ENCODE measurements at places on chromosomes 4 and X. TPM values are rescaled to one million over a fixed set of nuclear protein-coding genes. Genes with fewer than 3 reads are reported as not detected.

DNA sequence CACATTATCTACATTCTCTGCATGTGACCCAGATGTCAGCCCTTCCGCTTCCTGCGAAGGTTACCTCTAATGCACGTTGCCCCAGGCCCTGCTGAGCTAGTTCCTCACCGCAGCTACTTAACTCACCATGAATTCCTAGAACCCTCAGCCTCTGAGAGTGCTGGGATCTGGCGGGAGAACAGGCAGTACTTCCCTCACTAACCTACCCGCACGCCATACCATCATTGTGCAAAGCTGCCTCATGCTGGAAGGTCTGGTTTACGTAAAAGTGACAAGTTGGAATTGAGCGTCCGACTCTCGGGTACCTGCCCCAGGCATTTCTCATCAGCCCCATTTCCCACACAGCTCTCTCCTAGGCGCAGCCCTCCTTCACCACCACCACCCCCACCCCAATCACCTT lies 6.3 kb downstream of the SLC25A4 start:
- DNase-seq: no peak

- DNase-seq: no peak
Measured at GRCh38 chr4:145446184-145446583, 35.5 kb upstream of the SMAD1 start.

The TRIM75 gene
- not detected for total RNA-seq

The PGM2 gene
- 7.1 TPM for total RNA-seq

- peak; percentile 50 for DNase-seq
Measured at GRCh38 chr4:2045518-2045951, 13.6 kb upstream of the NAT8L start.

The SH3RF1 gene
- total RNA-seq: 27.6 TPM

The KIT gene
- not detected for total RNA-seq

GRCh38 chr4:7207628-7208231 lies 15.4 kb downstream of the SORCS2 start:
- no peak for DNase-seq

DNA sequence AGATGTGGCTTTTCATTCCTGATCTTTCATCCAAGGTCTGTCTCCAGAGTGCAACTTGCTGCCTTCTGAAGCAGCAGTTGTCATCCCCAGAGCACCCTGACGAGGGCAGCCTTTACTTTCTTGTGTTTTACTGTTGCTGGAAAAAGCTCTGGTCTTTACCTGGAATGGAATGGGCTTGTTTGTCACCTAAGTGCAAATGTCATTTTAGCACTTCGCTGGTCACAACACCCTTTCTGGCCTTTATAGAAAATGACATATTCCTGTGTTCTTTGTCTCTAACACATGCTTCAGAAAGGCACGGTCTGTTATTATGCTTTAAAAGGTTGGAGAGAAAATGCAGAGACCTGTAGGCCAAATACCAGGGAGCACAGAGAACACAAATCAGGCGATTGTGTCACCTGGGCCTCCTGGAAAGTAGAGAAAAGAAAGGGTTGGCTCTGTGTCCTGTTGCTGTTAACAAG lies 332.7 kb upstream of the IGFBP7 start:
- DNase-seq: no peak

- no peak for DNase-seq
Measured at GRCh38 chrX:21912220-21912619, 28.3 kb upstream of the SMS start.

The PPP1R2C gene
- not detected for total RNA-seq

DNA sequence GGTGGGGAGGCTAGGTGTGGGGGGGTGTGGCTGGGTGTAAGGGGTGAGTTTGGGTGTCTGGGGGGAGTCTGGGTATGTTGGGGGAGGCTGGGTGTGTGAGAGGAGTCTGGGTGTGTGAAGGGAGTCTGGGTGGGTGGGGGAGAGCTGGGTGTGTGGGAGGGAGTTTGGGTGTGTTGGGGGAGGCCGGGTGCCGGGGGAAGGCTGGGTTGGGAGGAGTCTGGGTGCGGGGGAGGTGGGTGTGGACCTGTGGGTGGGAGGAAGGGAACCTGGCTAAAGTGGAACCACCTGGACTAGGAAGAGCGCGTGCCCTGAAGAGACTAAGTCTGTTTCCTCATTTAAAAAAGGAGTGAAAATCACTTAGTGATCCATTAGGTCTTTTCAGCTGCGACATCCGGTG lies 18.3 kb downstream of the SPON2 start:
- no peak for DNase-seq

DNA sequence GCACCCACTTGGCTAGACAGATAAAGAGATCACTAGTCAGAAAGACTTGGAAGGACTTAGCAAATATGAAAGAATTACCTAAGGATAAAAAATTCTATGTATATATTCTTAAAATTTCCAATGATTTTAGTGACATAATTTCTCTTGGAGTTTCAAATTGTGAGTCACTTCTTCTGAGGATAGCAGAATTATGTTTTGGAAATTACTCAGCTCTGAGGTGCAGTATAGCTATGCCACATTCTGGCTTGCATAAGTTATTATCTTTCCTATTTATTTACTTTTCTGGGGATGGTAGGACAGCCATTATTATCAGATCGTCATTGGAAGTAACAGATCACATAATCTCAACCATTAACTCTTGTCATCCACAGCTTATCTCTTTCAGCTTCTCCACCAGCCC lies 853.5 kb downstream of the TRIML1 start:
- no peak for DNase-seq

- DNase-seq: no peak
Measured at GRCh38 chr4:139985401-139985800, 168.6 kb downstream of the MAML3 start.

The FRMD7 gene
- not detected for total RNA-seq

DNA sequence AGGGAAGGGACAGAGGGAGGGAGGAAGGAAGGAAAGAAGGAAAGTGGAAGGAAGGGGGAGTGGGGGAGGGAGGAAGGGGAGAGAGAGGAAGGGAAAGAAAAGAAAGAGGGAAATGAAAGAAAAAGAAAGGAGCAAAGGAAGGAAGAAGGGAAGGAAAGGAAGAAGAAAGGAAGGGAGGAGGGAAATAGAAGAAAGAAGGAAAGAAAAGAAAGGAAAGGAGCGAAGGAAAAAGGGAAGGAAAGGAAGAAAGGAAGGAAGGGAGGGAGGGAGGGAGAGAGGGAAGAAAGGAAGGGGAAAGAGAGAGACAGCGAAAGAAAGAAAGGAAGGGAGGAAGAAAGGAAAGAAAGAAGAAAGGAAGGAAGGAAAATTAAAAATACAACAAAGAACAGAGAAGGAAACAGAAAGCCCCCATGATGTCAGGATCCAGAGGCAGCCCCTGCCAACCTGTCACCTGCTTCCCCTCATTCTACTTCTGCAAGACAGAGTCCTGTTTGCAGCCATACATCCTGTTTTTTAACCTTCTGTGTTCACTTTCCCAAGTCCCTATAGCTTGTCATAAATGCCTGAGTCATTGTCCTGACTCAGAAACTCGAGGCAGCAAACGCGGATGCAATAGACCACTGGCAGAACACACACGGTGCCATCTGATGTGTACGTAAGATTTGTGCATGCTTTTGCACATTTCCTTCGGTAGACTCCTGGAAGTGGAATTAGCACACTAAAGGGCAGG lies 77.0 kb upstream of the C4orf50 start:
- no peak for DNase-seq

- DNase-seq: no peak
Measured at GRCh38 chr4:83221897-83222441, 62.6 kb downstream of the COQ2 start.

- DNase-seq: no peak
Measured at GRCh38 chrX:13990126-13990800, 39.4 kb downstream of the GEMIN8 start.

DNA sequence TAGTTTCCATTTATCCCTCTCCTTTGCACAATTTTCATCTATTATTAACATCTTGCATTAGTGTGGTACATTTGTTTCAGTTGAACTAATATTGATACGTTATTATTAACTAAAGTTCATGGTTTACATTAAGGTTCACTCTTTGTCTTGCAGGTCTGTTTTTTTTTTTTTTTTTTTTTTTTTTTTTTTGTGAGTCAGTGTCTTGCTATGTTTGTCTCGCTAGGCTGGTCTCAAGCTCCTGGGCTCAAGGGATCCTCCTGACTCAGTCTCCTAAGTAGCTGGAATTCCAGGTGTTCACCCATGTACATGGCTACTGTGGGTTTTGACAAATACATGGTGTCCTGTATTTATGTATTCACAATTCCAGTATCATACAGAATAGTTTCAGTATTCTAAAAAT lies 6.8 kb downstream of the TBC1D19 start:
- no peak for DNase-seq

GRCh38 chr4:62256479-62256878 lies 1056.4 kb downstream of the ADGRL3 start:
- DNase-seq: no peak

GRCh38 chr4:175772170-175772705 lies 39.8 kb downstream of the GPM6A start:
- DNase-seq: no peak

- no peak for DNase-seq
Measured at GRCh38 chr4:173076903-173077634, 91.5 kb upstream of the GALNT7 start.

The RAB33A gene
- 0.32 TPM for total RNA-seq

- DNase-seq: no peak
Measured at GRCh38 chrX:40273356-40274050, 175.7 kb upstream of the BCOR start.

DNA sequence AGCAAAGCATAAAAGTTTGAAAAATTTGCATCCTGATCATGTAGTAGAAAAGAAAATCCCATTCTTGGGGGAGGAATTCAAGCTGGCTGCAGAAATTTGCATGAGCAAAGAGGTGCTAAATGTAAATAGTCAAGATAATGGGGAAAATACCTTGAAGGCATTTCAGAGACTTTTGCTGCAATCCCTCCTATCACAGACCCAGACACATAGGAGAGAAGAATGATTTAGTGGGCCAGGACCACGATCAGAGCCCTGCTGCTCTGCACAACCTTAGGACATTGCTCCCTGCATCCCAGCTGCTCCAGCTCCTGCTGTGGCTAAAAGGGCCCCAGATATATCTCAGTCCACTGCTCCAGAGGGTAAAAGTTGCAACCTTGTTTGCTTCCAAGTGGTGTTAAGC lies 1439.7 kb upstream of the AGA start:
- no peak for DNase-seq

GRCh38 chrX:39442332-39442731 lies 641.1 kb downstream of the MID1IP1 start:
- no peak for DNase-seq

The CSAG2 gene
- not detected for total RNA-seq

The SMIM31 gene
- not detected for total RNA-seq

DNA sequence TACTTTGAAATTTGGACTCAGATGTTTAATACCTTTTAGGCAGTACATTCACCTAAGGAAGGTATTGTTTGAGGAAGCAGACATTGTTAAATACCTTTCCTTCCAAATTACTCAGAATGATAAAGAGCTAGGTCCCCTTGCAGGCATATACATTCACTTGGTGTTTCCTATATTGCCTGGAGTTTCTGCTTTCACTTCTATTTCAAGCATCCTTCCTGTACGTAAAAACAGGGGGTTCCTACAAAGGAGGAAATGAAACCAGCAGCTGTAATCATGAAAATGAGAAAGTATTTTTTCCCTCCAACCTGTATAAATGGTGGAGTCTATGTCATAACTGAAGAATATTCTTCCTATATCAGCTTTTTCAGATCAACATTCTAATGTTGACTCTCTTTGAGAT lies 90.4 kb upstream of the RASGEF1B start:
- DNase-seq: no peak

DNA sequence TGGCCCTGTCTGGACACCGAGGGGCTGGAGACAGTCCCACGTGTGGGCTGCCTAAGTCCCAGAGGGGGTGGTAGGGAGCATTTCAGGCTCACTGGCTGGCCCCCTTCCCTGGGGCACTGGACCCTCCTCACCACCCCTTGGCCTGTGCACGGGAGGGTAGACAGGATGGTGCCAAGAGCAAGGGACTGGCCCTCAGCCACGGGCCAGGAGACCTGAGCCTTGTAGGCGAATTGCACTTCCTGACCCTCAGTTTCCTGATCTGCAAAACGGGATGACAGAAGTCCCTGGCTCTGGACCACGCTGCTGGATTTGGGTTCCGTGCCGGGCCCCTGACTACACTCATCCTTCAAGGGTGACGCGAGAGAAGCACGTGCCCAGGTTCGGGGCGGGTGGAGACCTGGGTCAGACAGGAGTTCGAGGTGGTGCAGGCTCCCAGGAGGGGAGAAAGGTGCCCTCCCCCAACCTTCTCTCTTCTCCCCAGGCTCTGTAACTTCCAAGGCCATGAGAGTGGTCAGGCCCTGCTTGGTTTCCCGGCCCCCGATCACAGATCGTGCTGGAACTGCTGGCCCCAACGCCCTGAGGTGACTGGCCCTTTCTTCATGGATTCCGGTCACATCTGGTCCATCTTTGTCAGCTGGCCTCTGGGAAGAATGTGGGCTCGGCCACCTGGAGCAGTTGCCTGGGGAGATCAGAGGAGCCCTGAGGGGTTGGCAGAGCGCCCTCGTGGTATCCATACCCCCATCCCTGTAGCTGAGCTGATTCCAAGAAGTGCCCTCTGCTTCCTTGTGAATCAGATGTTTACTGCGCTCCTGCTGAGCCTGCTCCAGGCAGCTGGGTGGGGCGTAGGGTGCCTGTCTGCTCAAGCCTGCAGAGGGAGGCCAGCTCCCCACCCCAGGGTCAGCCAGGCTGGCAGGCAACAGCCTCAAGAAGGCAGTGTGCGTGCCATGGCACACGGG lies 3.3 kb downstream of the SH3BP2 start:
- DNase-seq: no peak

- DNase-seq: no peak
Measured at GRCh38 chr4:139951021-139951420, 203.0 kb downstream of the MAML3 start.

DNA sequence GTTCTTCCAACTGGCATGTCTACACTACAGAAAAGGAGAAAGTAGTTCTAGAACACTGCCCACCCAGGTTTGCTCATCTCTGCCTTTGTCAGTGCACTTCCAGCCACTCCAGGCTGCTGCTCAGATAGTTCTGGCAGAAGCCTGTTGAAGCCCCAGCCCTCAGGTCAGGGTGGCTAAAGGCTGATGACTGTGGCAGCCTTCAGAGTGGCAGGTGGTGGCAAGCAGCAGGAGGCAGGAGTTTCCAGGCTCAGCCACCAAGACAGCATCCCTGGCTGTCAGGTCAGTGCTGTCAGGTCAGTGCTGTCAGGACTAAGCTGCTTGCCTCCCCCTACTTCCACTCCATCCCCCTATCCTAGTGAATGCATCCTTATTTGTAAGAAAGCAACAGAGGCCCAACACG lies 100.4 kb downstream of the MAMLD1 start:
- DNase-seq: no peak

The PLAC8 gene
- total RNA-seq: 1.1 TPM

All from ascending aorta (tissue), 2 donors.